GF-D8 (cell line): ENCODE measurements at places on chromosomes 12 and 14.

DNA sequence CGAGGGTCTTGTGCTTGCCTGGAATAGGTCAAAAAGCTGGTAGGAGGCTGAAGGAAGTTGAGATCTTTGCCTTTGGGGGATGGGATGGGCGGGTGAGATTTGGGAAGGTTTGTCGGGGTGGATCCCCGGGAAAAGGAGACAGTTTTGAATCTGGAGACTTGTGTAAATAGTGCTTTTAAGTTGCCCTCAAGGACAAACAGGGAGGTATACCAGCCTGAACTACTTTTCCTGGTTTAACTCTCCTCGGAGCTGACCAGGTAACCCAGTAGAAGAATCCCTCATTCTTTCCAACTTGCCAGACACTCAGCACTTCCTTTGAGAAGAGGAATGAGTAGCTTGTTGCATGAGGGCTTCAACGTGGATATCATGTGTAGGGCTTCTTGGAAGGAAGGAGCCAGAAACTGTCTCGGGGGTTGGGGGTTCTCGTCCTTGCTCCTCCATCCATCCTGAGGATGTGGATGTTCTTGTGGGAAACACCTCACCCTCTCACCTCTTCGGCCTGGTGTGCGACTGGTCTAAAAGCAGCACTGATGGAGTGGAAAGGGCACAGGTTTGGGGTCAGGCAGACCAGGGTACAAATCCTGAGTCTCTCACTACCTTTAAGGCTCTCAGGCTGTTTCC lies 1.9 kb downstream of the TEAD4 start:
- DNase-seq, result no peak

DNA sequence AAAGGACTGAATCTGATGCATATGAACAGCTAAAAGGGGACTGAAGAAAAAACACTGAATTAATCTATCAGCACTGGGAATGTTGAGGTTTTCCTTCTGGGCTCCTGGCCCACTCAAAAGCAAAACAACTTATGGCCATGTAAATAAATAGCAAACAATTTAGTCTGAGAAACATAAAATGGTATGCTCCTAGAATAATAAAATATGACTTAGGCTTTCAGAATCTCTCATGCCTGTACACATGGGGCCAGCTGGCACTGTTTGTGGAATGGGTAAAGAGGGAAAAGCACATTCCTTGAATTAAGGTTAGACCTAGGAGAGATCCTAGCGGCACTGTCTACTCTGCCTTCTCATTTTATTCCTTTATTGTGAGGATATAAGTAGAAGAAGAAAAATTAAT lies 6.2 kb downstream of the KLHDC2 start:
- DNase-seq, result no peak

DNA sequence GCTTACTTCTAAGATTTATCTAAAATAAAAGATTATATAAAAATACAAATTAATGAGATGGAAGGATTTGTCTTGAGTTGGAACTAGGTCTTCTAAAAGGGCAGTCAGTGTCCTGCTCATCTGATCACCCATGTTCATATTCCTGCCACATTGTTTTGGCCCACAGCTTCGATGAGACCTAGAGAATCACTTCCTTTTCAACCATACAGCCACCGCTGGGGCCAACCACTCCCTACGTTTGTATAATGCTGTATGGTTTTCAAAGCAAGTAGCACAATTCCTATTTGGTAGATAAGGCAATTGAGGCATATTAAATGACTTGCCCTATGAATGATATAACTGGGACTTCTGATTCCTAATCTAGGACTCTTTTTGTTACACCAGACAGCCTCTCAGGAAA lies 249.4 kb downstream of the ZFP36L1 start:
- no peak for DNase-seq

DNA sequence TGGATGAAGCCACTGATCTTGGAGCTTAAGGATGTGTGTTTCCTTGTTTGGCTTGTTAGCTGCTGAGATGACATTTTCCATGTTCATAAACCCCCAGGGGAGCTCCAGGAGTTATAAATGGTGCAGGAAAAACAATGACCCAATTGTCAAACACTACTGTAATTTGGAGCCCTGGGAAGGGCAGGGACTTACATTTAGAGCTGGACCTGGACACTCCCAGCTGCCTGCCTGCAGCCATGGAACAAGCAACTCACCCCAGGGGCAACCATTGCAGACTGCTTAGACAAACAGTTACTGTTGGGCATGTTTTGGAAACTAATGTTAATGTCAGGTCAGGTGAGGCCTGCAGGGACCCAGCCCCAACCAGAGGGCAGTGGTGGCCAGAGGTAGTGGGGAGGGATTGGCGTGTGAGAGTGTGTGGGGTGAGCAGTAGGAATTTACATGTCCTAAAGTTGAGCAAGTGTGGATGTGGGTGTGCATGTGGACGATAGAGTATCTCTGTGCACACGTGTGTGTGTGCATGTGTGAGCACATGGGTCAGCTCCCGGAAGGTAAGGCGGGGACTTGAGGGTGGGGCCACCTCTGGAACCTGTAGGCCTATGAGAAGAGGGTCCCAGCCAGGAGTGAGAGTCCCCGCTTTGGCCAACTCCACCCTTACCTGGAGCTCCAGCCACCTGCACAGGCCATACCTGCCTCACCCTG lies 86.4 kb upstream of the NOS1 start:
- no peak for DNase-seq

DNA sequence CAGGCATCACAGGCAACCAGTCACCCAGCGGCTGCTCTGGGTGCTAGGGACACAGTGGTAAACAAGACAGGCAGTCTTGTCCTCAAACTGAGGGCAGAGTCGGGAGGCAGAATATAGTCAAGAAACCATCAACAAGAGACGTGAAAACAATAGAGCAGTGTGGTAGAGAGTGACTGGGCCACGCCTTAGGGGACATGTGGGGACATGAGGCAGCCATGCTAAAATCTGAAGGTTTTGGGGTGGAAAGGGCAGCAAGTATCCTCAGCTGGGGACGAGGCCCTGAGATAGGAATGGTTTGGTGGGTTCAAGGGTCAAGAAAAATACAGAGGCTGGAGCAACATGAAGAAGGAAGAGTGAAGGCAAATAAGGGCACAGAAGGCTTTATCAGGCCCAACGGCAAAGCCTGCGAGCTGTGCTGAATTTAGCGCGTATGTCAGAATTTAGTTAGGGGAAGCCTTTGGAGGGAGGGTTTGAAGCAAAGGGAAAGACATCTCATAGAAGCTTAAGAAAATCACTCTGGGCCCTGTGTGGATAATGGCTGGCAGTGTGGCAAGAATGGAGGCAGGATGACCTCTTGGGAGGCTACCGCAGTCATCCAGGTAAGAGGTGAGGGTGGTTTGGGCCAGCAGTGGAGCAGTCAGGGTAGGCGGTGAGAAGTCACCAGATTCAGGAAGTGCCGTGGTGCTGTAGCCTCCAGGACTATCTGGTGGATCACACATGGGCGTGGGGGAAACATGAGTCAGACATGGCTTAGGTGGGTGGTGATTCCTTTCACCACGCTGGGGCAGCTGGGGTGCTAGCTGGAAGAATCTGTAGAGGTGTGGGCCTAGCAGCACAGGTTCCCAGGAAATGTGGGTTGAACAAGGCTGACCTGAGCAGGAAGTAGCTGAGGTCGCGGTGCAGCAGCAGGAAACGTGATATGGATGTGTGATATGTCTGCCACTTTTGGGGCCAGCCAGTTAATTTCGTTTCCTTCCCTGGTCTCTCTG lies 3.0 kb downstream of the EVL start:
- DNase-seq, result peak; percentile 76
